ENCODE measurements at places on chromosomes 12 and 14.

- DNase-seq = no peak
- no peak overlapping the region for H3K27ac ChIP-seq
- no peaks in the 10 kb centered on the region for H3K27me3 ChIP-seq
- H3K36me3 ChIP-seq = peaks cover 75% of the 10 kb centered on the region
These were observed 26.5 kb downstream of the BCL7A start for GRCh38 chr12:122048151-122048550.

- H3K27me3 ChIP-seq = no peaks in the 10 kb centered on the region
- H3K36me3 ChIP-seq = no peaks in the 10 kb centered on the region
- peaks cover 4% of the 10 kb centered on the region for H3K4me1 ChIP-seq
- peak overlapping the region; percentile 77 for H3K4me3 ChIP-seq
These were observed 1.0 kb downstream of the GMFB start for GRCh38 chr14:54487771-54488170.

DNA sequence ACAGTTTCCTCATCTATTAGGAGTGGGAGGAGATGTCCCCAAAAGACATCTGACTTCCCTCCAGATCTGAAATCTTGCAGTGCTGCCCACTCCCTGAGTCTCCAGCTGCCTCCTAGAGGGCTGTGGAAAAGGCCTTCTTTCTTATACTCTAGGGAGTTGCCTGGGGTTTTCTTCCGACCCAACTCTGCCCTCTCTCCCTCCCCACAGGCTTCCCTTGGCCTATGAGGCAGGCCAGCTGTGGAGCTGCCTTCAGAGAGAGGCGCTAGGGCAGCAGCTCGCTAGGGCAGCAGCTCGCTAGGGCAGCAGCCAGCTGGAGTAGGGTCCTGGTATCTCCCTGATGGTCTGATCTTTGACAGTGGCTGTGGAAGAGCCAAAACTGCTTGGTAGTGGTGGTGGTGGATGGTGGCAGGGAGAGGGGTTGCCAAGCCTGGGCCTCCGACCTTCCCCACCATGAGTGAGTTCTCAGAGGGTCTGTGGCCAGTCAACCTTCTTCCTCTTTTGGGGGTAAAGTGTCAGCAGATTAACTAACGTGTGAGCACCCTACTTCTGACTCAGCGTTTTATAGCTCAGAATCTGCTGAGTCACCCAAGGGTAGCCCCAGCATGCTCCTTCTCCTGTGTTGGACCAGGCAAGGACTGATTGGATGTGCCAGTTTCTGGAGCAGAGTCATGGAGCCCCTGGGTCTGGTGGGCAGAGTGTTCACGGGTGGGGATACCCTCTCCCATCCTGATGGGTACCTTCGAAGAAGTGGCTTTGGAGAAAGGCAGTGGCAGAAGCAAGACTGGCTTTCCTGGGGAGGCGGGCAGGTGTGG lies 2.3 kb downstream of the SLC48A1 start:
- no peaks in the 10 kb centered on the region for H3K27me3 ChIP-seq
- H3K4me1 ChIP-seq = peaks cover 24% of the 10 kb centered on the region
- DNase-seq = no peak
- H3K4me3 ChIP-seq = no peak overlapping the region

GRCh38 chr14:89988787-89989186 lies 33.1 kb downstream of the TDP1 start:
- H3K27ac ChIP-seq = no peak overlapping the region
- H3K4me3 ChIP-seq = no peak overlapping the region
- H3K4me1 ChIP-seq = no peaks in the 10 kb centered on the region

- H3K36me3 ChIP-seq = no peaks in the 10 kb centered on the region
- H3K4me3 ChIP-seq = no peak overlapping the region
These were observed 28.3 kb downstream of the NTN4 start for GRCh38 chr12:95762123-95762785.

GRCh38 chr12:95763809-95764253 lies 26.7 kb downstream of the NTN4 start:
- H3K4me3 ChIP-seq = no peak overlapping the region
- DNase-seq = no peak
- no peaks in the 10 kb centered on the region for H3K4me1 ChIP-seq
- H3K27me3 ChIP-seq = no peaks in the 10 kb centered on the region

DNA sequence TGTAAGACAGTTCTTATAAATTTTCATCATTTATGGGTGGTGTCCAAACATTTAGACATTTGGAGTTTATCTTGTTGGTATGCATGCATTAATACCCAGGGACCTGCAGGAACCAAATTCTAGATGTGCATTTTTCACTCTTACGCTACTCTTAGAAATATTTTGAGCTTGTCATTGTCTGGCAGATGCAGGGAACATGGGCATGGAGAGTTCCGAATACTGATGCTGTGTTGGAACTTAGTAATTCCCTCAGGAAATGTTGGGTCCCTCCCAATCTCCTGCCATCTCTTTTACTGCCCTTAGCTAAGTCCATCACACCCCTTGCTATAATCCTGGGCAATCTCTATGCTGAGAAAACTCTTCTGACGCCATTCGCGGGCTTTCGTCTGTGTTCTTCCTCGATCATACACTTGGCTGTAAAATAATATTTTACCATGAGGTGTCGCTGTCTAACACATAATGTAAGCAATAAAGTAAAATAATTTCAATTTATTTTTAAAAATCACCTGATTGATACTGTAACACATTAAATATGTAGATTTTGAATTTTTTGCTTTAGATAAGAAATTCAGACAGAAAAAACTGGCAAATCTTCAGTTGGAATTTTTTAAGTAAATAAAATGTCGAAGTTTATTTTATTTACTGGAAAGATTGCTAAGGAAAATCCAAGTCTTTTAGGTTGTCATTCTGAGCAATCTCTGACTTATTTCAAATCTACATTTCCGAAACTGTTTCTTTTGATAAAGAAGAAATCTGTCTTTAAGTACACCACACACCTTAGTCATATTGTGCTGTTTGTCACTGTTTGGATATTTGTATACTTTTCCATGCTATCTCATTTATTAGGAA lies 304.1 kb upstream of the SSTR1 start:
- no peaks in the 10 kb centered on the region for H3K27me3 ChIP-seq
- no peak for DNase-seq
- H3K4me1 ChIP-seq = no peaks in the 10 kb centered on the region

DNA sequence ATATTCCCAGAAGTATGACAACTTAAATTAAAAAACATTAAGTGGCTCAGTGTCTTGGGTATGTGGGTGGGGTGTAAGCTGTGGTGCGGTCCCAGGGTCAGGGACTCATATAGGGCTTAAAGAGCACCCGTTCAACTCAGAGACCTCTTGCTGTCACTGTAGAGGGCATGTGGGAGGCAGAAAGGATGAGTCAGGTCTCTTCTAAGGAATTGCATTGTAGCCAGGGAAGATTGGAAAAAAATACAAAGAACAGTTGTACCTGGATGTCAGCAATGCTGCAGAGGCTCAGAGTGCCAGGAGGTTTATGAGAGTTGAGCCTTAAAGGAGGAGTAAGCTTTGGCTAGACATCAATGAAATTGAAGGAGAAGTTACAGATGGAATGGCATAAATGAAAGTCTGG lies 104.1 kb downstream of the MYRFL start:
- no peak for DNase-seq
- H3K4me3 ChIP-seq = no peak overlapping the region
- no peaks in the 10 kb centered on the region for H3K27me3 ChIP-seq
- no peaks in the 10 kb centered on the region for H3K4me1 ChIP-seq

DNA sequence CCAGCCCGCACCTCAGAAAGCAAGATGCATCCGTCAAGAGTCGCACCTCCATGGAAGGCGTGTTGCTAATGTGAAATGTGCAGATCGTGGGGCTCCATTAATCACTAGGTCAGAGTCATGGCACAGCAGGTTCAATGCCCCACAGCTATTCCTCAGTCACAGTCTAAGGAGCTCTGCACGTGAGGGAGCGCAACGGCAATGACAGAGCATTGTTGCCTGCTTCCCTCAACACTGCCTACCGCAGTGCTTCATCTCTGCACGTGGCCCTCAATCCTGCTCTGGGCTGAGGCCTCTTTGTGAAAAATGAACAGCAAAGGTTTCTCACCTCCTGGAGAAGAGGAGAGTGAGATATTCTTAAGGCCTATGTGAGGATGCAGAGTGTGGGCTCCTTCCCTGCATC lies 995.2 kb upstream of the TMEM132C start:
- no peaks in the 10 kb centered on the region for H3K36me3 ChIP-seq
- no peak overlapping the region for H3K4me3 ChIP-seq
- H3K4me1 ChIP-seq = no peaks in the 10 kb centered on the region
- no peak for DNase-seq
- H3K27me3 ChIP-seq = no peaks in the 10 kb centered on the region

GRCh38 chr12:57729321-57729844 lies 9.2 kb downstream of the AGAP2 start:
- H3K36me3 ChIP-seq = peaks cover 80% of the 10 kb centered on the region
- H3K4me1 ChIP-seq = no peaks in the 10 kb centered on the region
- no peak overlapping the region for H3K4me3 ChIP-seq
- peaks cover 13% of the 10 kb centered on the region for H3K27me3 ChIP-seq
- no peak for DNase-seq

Data from thymus (tissue), 14 donors.